Coronary artery (tissue), 2 donors: ENCODE measurements at places on chromosomes 3 and 15.

DNA sequence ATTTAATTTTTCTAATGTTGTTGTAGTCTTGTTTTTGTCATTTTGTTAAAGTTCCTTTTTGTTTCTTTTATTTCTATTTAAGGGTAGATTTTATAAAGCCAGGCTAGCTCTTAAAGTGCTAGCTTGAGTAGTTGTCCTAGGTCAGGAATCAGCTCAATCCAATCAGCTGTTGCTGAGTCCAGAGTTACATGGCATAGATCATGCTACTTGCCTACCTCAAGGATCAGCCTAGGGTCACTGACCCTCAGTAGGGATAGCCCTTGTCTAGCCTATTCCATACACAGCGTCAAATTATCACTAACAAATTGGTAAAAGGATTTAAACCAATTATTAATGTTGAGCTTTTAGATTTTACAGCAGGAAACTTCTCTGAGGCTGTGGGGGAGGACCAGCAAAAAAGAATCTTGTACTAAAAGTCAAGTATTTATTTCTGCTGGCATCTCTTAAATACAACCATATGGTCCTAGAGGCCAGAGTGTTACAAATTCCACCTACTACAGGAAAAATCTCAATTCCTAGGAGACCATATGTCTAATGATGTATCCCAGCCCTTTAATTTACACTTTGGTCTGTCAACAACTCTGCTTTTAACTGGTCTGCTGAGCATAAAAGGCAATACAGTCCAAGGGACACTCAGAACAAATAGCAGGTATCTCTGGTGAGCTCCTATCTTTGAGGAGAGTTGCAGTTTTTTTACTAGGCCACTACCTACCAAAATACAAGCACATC lies 138.3 kb upstream of the PTPRG start:
- DNase-seq: no peak

DNA sequence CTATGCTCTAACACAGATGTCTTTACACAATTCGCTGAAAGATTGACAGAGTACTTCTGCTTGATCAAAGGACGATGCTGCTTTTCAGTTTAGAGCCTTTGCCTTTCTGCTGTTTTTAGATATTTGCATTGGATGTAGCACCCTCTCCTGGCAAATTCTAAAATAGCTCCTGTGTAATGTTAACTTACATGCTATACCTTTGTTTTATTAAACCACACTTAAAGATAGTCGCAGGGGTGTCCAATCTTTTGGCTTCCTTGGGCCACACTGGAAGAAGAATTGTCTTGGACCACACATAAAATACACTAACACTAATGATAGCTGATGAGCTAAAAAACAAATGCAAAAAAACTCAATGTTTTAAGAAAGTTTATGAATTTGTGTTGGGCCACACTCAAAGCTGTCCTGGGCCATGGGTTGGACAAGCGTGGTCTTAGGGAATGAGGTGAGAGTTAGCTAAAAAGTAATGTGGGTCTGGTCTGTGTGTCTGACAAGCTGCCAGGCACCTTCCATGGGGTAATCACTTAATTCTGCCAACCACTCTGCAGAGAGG lies 62.9 kb downstream of the ATG7 start:
- no peak for DNase-seq

DNA sequence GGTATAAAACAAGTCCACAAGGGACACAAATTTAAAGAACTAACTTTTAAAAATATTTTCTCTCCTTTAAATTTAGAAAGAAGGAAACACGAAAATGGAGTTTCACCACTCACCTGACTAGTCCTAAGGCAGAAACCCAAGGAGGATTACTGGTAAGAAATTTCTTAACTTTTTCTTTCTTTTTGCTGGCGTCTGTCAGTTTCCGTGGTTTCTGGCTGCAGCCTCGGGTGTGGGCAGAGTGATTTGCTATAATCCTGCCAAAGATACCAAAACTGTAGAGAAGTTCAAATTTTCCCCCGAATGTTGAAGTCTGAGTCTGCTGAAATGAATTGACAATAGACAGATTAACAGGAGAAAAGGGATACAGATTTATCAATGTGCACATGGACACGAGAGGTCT lies 843.6 kb upstream of the ALCAM start:
- no peak for DNase-seq

DNA sequence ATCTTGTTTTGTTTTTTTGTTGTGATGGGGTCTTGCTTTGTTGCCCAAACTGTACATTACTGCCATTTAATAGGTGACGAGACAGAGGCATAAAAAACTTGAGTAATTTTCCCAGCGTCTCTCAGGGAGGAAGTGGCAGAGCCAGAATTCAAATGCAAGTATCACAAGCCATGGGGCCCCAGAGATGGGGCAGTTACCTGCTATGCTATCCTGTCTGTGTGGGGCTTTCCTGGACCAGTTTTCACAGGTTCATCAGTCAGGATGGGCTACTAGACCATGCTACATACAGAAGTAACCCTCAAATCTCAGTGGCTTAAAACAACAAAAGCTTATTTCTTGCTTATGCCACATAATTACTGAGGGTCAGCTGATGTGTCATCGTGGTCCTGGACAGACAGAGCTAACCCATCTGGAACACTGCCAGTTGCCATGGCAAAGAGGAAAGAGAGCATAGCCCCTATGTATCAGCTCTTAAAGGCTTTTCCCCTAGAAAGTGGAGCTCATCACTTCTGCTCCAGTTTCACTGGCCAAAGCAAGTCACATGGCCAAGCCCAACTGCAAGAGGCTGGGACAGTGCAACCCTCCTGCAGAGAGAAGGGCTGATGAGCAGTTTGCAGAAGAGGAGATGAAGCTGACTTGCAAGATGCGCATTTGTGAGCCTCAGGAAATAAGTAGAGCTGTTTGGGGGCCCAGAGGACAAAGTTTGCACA lies 31.7 kb upstream of the SYNM start:
- DNase-seq: peak; percentile 46

GRCh38 chr3:179297971-179298725 lies 24.7 kb upstream of the ZNF639 start:
- DNase-seq: no peak

- DNase-seq: no peak
Observed at GRCh38 chr3:87350367-87351199, 74.2 kb upstream of the POU1F1 start.

DNA sequence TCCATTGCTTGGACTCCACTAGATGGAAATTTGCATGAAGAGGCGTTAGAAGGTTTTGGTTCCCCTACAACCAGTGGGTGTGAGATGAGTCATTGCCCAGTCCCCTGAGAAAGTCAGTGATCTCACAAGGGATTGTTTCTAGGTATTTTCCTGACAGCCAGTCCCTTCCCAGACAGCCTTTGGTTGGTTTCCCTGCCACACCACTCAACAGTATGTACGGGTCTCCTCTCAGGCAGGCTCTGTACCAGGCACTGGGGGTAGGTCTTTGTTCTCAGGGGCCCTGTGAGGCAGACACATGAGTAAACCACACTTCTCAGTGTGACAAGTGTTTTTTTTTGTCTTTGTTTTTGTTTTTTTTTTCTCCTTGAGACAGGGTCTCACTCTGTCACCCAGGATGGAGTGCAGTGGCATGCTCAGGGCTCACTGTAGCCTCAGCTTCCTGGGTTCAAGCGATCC lies 4.0 kb downstream of the LAMP3 start:
- no peak for DNase-seq

- DNase-seq: no peak
Observed at GRCh38 chr15:72141171-72142084, 23.2 kb downstream of the SENP8 start.

GRCh38 chr3:134357914-134358811 lies 16.1 kb downstream of the AMOTL2 start:
- DNase-seq: no peak

DNA sequence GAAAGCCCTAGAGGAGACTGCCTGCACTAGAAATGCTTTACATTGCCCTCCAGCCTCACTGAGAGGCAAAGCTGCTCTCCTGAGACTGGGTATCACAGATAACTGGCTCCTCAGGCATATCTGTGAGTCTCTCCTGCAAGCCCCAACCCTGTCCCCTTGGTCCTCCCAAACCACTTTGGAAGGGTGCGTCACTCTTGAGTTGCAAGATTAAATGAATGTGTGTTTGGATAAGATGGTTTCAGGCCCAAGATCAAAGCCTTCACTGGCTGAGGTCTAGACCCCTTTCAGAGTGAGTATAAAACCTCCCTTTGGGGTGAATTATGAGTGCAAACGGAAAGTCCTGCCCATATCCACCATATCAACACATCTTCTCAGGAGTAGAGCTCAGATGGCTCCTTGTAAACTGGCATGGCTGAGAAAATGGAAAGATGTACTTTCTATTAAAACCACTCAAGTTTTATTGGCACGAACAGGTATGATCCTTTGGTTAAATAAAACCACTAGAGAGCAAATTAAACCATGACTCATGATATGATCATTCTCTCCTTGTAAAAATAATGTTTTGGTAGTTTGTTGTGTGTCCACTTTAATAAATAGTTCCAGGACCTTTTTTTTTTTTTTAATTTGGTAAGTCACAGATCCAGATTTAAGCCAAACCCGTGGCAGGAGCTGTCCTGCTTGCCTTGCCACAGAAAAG lies 164.0 kb downstream of the CHST2 start:
- no peak for DNase-seq

DNA sequence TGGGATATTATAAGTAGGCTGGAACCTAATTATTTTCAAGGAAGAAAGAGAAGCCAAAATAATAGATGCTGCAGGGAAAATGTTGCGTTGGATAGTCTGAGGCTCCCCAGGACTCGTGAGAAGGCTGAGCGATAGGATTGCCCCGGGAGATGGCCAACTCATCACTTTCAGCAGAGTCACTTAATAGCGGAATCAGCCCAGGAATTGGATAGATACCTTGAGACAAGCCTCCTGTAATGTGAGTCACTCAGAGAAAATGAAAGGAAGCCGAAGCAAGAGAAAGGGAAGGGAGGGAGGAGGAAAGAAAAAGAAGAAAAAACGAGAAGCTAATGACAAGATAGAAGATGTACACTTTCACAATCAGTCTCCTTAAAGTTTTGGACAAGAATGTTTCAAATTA lies 94.3 kb downstream of the SQOR start:
- DNase-seq: no peak

GRCh38 chr15:27324886-27325615 lies 354.1 kb downstream of the GABRG3 start:
- DNase-seq: no peak

DNA sequence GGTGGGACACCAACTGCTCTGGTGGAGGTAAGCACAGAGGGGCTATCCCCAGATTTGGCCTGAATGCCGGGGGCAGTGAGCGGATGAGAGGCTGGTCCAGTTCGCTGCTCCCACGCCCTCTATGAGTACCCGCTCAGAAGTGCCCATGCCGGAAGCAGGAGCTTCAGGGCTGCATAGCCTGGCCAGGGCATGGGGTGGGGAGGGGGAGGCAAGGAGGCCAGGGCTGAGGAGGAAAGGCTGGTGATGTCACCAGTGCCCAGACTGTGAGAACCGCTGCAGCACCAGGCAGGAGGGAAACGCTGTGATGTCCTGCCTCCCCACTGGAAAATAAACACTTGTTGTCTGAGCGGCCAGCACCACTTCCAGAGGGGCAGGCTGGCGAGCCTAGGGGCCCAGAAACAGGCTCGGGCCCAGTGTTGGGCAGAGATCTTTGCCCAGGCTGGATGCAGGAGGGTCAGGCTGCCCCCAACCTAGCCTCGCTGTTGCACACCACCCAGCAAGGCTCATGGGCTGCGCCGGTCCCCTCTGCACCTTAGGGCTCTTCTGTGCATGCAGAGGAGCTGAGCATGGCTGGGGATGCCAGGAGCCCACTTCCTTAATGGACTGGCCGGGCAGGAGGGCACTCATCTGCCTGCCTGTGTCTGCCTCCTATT lies 10.9 kb upstream of the DLL4 start:
- no peak for DNase-seq

- no peak for DNase-seq
Observed at GRCh38 chr3:127493924-127494646, 96.4 kb downstream of the TPRA1 start.

GRCh38 chr3:191320316-191320715 lies 8.9 kb upstream of the CCDC50 start:
- no peak for DNase-seq

DNA sequence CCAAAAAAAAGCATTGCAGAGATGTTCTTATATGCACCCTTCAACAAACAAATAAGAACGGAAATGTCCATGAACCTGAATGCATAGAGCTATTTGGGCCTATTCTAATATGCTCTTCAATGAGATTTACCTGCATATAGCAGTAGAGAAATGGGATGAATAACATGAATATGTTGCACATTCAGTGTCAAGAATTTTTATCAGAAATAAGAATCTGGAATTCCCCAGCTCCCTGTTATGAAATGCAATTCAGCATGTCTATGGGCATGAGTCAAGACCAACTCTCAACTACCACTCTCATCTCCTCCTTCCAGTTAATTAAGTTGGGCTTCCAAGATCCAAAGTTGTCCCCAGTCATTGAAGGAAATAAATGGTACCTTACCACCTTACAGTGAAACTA lies 133.7 kb upstream of the ALCAM start:
- DNase-seq: no peak

- no peak for DNase-seq
Observed at GRCh38 chr3:13420831-13421765, 976 bp upstream of the NUP210 start.

- DNase-seq: no peak
Observed at GRCh38 chr15:95522533-95522932, 808.0 kb upstream of the NR2F2 start.

DNA sequence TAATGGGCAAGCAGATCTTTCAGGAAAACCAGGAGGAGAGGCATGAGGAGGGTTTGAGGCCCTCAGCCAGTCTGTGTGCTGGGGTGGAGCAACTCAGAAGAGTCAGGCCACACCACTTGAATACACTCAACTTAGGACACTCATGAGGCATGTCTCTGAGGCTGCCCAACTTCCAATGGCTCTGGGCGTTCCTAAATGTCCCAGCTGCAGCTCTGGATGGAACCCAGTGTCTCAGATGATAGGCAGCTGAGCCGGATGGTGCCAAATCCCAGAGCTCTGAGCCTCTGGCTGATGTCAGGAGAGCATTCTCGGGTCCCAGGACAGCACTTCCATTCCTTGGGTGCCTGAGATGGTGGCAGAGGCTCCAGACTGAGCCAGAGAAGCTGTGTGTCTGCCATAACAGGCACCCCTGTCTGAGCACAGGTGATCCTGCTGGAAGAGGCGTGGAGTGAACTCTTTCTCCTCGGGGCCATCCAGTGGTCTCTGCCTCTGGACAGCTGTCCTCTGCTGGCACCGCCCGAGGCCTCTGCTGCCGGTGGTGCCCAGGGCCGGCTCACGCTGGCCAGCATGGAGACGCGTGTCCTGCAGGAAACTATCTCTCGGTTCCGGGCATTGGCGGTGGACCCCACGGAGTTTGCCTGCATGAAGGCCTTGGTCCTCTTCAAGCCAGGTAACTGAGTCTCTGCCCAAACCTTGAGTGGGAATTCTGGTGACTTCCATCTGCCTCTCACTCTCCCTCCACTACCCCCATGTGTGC lies 2.8 kb downstream of the NR2E3 start:
- DNase-seq: no peak

- DNase-seq: no peak
Observed at GRCh38 chr3:32022947-32023346, 41.4 kb downstream of the ZNF860 start.

DNA sequence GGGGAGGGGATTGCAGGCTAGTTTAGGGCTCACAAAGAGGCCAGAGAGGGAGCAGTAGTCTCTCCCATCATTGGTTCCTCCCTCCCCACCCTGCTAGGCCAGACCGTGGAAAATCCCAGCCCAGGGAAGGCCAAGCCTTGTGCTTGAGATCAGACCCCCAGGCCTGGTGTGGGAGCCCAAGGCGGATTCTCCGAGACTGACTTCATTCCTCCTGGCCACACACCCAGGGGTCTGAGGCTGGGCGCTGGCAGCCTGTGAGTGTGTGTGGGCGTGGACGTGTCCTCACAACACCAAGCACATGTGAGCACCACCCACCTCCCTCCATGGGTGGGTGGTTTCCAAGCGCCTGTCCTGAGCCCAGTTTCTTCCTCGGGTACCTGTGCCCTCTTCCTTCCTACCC lies 4.1 kb downstream of the LOXL1 start:
- DNase-seq: no peak

GRCh38 chr3:54443561-54444161 lies 321.3 kb downstream of the CACNA2D3 start:
- no peak for DNase-seq
